Hematopoietic multipotent progenitor cell treated with erythropoietin and hydrocortisone succinate and interleukin-3 and kit ligand, for 6 days (in vitro differentiated cells): ENCODE measurements at places on chromosomes 13 and 19.

GRCh38 chr13:20969182-20969581 lies 66.6 kb upstream of the XPO4 start:
- peak; percentile 14 for DNase-seq

DNA sequence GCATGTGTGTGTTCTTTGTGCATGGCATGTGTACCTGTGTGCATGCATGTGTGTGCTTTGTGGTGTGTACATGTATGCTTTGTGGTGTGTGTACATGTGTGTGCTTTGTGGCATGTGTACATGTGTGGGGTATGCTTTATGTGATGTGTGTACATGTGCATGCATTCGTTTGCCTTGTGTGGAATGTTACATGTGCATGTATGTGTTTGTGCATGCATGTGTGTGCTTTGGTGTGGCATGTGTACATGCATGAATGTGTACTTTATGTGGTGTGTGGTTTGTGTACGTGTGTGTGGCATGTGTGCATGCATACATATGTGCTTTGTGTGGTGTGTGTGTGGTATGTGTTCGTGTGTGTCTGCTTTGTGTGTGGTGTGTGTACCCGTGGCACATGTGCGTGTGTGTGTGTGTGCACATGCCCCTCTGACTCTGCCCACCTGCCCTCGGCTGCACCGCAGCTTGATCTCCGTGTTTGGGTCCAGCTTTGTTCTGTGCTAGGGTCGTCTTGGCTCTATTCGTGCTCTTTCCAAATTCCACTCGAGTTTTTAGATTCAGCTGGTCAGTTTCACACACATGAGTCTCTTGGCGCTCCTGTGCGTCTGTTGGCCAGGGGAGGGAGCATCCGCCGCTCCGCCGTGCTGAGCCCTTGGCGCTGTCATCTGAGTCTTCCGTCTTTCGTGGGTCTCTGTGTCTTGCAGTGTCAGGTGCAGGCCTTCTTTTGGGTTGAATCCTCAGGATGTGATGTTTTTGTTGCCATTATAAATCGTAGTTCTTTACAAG lies 46.5 kb upstream of the TFDP1 start:
- DNase-seq: no peak

- no peak for DNase-seq
Measured at GRCh38 chr13:91544723-91545122, 146.3 kb downstream of the GPC5 start.

DNA sequence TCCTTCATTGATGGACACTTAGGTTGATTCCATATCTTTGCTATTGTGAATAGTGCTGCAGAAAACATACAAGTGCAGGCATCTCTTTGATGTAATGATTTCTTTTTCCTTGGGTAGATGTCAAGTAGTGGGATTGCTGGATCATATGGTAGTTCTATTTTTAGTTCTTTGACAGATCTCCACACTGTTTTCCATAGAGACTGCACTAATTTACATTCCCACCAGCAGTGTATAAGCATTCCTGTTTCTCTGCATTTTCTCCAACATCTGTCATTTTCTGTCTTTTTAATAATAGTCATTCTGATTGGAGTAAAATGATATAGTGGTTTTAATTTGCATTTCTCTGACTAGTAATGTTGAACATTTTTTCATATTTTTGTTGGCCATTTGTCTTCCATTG lies 116.7 kb downstream of the LMO7 start:
- no peak for DNase-seq

DNA sequence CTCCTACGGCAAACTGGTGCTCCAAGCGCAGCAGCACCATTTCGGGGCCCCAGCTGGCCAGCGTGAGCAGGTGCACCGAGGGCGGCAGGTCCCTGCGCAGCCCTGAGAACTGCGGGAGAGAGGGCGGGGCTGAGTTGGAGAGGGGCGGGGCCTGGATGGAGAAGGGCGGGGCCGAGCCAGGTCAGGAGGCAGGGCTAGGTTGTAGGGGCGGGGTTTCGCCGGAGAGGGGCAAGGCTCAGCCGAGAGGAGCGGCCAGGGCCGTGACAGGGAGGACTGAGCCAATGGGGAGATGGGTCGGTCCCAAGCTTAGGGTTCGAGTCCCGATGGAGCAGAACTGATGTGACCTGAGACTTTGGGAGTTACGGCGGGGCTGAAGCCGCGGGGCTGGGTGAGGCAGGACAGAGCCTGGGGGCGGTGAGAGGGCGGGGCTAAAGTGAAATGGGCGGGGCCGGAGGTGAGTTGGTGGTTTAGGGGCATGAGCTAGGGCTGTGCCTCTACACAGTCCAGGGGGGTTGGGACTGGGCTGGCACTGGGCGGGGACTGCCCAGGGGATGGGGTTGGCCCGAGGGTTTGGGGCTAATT lies 19.0 kb downstream of the MAN2B1 start:
- peak; percentile 76 for DNase-seq

DNA sequence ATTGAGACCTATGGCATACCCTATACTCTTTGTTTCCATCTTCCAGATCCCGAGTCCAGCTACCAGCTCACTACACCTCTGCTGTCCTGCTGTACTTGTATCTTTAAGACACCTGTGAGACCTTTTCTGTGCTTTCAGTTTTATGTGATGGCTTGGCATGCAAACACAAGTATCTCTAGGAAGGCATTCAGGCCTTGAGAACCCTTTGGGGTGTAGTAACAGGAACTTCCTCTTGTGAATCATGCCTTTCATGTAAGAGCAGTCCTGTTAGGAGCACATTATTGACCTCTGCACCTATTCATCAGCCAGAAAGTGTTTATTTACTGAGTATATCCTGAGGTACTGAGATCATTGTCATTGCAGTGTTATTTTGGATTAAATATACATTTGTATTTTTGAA lies 87.0 kb upstream of the HTR2A start:
- DNase-seq: peak; percentile 9

DNA sequence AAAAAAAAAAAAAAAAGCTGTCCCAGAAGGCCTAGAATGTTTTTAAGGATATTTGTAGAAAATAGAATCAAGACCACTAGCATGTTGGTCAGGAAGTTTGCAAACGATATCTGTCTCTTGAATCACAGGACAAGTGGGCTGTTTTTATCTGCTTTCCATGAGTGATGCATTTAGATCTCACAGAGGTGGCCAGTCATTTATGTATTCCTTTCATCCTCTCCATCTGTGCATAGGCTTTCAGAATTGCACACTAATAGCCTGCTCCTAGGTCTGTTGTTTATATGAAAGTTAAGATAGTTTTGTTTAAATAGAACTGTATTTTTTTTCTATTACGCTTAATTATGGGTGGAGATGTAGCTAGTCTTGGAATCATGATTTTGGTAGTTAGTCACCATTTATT lies 289.5 kb downstream of the SHISA2 start:
- no peak for DNase-seq

GRCh38 chr13:92802776-92803175 lies 423.8 kb upstream of the GPC6 start:
- DNase-seq: no peak

DNA sequence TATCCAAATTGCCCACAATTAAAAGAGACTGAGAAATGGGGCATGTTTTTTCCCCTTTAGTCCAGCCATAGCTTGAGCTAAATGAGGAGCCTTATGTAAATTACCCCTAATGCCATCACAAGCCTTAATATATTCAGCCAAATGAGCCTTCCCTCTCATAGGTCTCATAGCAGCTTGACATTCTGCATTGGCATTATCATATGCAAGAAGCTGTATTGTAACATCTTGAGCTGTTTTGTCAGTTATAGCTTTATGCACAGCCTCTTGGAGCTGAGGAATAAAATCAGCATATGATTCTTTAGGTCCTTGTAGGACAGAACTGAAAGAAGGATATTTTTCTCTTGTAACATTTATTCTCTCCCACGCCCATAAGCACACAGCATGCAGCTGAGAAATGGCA lies 153.2 kb downstream of the ZNF486 start:
- no peak for DNase-seq

DNA sequence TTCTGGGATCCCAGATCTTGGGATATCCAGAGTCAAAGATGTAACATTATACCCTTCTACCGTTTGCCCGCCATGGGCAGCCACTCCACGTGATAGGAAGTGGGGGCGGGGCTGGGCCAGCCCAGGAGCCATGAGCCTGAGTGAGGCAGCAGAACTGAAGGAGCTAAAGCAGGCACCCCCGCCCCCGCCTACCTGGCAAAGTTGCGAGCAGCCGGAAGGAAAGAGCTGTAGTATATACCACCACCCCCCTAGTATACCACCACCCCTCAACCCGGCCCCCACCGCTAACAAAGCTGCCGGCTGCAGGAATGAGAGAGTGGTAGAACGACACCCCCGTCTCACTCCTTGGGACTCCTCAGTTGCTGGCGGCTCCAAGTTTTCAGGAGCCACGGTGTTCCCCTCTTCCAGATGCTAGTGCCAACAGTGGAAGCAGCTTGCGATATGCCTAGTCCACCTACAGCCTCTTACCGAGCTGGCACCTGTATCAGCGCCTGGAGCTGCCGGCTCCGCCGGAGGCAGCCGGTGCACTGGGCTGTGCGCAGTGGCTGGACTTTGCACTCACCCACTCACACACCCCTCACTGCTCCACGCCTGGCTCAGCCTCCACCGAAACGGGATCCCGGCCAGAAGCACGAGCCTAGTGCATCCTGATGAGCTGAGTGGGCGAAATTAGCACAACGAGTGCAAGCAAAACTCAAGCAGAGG lies 230.7 kb upstream of the PRR20A start:
- DNase-seq: no peak

GRCh38 chr13:92573467-92574057 lies 653.0 kb upstream of the GPC6 start:
- peak; percentile 17 for DNase-seq

GRCh38 chr13:106129993-106130392 lies 405.5 kb downstream of the EFNB2 start:
- no peak for DNase-seq

DNA sequence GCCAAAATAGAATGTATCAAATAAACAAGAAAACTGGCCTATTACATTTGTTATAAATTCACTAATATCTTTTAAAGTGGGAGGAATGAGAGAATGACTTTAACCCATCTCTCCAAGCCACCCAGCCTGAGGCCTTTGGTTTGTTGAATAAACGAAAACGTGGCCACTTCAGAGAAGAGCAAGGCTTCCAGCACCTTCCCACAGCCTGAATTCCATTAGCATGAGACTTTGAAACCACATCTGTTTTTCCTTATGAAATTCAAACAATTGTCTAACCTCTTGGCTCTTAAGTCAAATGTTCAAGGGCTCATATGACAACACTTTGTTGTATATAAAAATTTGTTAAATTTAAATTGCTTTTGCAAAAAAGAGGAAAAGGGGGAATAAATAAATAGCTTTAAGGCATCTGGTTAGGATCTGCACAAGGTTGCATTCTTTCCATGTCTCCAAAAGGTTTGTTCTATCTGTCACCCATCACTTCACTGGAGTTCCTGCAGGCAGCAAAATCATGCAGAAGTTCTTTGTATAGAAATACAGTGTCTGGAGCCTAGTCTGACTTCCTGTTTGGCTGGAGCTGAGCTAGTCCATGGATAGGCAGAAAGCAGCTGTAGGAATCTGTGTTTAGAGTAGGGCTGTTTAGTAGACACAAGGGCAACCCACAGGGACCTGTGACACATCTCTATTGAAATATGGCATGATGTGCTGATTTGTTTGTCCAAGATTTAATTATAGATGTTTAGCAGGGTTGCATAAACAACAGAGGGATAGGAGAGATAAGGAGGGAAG lies 502.3 kb downstream of the KCTD12 start:
- no peak for DNase-seq

GRCh38 chr13:101576455-101576854 lies 124.0 kb downstream of the ITGBL1 start:
- DNase-seq: no peak

- DNase-seq: no peak
Measured at GRCh38 chr13:109148243-109148642, 518.8 kb downstream of the MYO16 start.

DNA sequence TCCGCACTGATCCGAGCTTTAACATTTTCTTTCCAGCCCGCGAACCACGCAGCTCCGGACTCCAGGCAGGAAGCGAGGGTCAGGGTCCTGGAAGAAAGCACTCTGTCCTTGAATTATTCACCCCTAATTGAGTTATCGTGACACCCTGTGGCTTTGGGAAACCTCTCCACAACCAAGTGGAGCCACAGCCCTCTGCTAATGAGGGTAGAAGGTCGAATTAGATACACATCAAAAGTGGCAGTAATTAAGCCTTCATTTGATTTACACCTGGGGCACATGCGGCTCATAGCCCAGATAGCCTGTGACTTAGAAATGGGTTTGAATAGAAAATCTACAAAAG lies 15.9 kb upstream of the RNF17 start:
- DNase-seq: no peak

DNA sequence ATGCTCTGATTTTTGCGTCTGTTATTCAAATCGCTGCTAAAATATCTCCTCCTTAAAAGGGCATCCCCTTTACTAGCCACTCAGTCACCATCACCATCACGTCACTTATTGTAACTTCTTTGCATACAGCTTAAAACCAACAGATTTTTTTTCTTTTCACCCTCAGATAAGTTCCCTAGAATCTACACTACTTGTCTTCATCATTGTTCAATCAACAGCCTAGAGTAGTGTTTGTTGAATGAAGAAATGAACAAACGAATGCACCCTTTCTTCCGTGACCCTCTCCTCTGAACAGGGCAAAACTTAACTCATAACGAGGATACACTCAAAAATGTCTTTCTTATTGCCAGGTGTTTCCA lies 1.1 kb upstream of the AKAP11 start:
- no peak for DNase-seq

DNA sequence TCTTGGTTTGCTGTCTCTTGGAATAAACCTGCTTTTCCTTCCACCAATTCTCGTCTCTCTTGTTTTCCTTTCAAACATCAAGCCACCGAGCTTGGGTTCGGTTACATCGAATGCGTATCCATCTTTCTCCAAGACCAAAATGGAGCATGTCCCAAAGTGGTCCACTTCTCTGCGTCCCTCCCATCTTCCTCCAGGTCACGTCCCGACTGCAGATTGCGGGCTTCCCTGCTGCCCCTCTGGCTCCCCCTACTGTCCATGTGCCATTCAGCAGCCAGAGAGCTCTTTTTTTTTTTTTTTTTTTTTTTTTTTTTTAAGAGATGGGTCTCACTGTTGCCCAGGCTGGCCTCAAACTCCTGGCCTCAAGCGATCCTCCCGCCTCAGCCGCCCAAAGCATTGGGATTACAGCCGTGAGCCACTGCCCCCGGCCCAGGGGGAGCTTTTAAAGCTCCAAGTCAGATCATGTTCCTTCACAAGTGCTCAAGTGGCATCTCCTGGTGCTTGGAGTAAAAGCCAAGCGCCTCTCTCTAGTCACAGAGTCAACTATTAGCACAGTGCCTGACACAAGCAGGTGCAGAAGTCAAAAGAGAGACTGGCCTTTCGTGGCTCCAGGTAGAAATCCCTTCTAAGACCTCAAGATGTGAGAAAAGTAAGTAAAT lies 10.0 kb downstream of the COL5A3 start:
- peak; percentile 79 for DNase-seq
